ENCODE measurements at places on chromosomes 16 and 17.

DNA sequence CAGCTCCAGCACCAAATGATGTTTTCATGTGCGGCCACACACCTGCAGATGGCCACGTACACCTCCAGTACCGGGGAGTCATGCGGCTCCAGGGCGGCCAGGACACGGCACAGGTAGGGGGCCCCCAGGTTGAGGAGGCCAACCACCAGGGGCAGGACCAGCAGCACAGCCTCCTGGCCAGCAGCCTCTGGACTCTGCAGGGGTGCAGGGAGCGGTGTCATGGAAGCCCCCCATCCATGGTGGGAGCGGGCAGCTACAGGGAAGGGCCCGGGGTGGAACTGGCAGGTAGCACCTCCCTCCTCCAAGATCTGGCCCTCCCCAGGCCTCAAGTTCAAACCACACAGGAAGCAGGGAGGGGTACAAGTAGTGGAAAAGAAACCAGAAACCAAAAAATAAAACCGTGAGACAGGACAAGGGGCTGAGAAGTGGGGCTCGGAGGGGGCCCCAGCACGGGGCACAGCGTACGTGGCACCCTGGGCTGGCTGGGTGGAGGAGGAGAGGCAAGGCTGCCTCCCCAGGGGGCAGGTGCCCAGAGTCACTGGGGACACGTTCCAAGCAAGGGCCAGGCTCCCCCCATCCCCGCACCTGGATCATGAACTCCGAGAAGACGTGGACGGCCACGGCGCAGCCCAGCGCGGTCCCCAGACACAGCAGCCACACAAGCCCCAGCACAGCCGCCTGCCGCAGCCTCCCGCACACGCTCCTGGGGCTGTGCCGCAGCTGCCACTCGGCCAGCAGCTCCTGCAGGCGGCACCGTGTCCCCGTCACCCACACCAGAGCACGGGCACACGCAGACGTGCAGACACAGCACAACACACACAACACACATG, 7.4 kb downstream of the TMC6 start:
- H3K4me3 ChIP-seq = no peak overlapping the region
- no peak for DNase-seq
- no peaks in the 10 kb centered on the region for H3K27me3 ChIP-seq
- peaks cover 4% of the 10 kb centered on the region for H3K4me1 ChIP-seq
- no peak overlapping the region for H3K27ac ChIP-seq

DNA sequence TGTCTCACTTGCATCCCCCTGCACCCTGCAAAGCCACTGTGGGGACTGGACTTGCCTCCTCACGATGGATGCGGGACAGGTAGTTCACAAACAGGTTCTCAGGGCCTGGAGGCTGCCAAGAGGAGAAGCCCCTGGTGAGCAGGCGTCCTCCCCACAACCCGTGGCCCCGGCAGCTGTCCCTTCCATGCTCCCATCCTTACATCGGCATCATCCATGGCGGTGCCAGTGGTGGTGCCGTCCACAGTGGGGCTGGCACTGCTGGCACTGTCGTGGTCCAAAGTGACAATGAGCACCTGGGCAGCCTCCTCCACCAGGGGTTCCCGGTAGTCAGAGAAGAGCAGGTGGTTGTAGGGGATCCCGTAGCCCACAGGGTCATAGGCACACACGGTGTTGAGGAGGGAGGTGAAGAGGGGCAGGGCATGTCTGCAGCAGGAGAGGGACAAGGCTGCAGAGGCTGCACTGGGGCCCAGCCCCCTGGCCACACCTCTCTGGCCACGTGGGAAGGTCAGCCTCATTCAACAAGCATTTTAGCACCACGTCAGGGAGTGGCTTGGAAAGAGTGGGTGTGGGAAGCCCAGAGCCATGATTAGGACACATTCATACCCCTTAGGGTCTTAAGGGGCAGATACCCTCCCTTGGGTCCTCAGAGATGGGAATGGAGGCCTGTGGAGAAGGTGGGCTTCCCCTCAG, 12.6 kb downstream of the HID1 start:
- H3K27me3 ChIP-seq = peaks cover 33% of the 10 kb centered on the region
- no peaks in the 10 kb centered on the region for H3K4me1 ChIP-seq
- no peaks in the 10 kb centered on the region for H3K36me3 ChIP-seq
- H3K27ac ChIP-seq = no peak overlapping the region
- H3K4me3 ChIP-seq = no peak overlapping the region

DNA sequence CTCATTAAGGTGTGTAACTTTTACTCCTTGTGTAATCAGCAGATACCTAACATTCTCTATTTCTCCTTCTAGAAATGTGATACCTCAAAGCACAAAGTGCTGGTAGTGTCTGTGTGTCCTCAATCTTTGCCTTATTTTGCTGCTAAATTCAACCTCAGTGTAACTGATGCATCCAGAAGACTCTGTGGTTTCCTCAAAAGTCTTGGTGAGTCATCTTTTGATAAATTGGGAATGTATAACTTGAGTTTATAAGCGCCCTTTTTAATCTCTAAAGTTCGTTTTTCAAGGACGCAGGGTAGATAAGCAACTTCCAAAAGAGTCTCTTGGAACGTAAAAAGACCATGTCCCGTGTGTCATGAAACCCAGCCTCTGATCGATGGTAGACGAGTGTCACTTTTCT, 10.2 kb downstream of the NARF start:
- no peak for DNase-seq
- no peak overlapping the region for H3K4me3 ChIP-seq
- H3K4me1 ChIP-seq = no peaks in the 10 kb centered on the region
- H3K27ac ChIP-seq = no peak overlapping the region
- peaks cover 10% of the 10 kb centered on the region for H3K36me3 ChIP-seq

- no peaks in the 10 kb centered on the region for H3K4me1 ChIP-seq
- H3K36me3 ChIP-seq = no peaks in the 10 kb centered on the region
- no peak overlapping the region for H3K4me3 ChIP-seq
- H3K27ac ChIP-seq = no peak overlapping the region
- DNase-seq = no peak
These were observed 529.5 kb upstream of the RBFOX1 start for GRCh38 chr16:6803176-6803575.

- DNase-seq = no peak
- H3K27ac ChIP-seq = no peak overlapping the region
- no peaks in the 10 kb centered on the region for H3K27me3 ChIP-seq
- H3K4me3 ChIP-seq = no peak overlapping the region
These were observed 6.8 kb downstream of the MAPK8IP3 start for GRCh38 chr16:1712791-1713261.

- peaks cover 11% of the 10 kb centered on the region for H3K27me3 ChIP-seq
- H3K36me3 ChIP-seq = no peaks in the 10 kb centered on the region
- DNase-seq = no peak
- peaks cover 5% of the 10 kb centered on the region for H3K4me1 ChIP-seq
- H3K4me3 ChIP-seq = no peak overlapping the region
These were observed 2.2 kb upstream of the ICAM2 start for GRCh38 chr17:64022611-64023063.

DNA sequence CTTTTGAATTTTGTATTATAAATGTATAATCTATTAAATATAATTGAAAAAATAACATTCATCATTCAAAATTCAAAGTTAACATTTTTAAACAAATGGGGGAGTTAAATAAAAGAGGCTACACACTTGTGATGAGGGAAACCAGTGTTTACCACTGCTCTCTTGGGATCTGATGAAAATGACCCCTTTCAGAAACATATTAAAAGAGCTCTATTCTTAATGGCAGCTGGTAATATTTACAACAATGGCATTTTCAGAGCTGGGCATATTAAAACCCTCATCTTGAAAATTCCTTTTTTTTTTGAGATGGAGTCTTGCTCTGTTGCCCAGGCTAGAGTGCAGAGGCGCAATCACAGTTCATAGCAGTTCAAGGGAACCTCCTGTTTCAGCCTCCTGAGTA, 19.3 kb upstream of the FLCN start:
- no peak for DNase-seq
- no peak overlapping the region for H3K27ac ChIP-seq
- H3K4me1 ChIP-seq = no peaks in the 10 kb centered on the region

Measured in neural progenitor cell (in vitro differentiated cells).